Stimulated activated CD4-positive, alpha-beta T cell treated with anti-CD3 and anti-CD28 coated beads, Interleukin-12 subunit alpha, Interleukin-12 subunit beta, amount 100 ng/mL, for 48 hours (primary cell): ENCODE measurements at places on chromosomes 11 and 22.

- DNase-seq, result no peak
Measured at GRCh38 chr22:43126501-43127165, 16.1 kb downstream of the BIK start.

- DNase-seq, result no peak
Measured at GRCh38 chr11:122044086-122044485, 71.9 kb downstream of the BLID start.

DNA sequence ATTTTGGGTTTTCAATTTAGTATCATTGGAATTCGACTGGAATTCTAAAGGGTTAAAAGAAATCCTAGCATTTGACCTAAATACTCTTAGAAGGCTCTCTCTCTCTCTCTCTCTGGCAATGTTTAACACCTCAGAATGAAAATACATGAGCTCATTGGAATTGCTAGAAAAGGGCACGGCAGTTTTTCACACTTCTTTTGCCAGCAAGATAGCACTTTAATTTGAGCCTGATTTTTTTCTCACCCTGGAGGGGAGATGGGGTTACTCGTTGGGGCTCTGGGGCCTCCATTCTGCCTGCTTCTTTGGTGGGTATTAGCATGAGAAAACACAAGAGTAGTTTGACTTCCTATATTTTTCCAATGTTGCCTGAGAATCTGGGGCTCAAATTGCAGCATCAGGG lies 22.8 kb upstream of the CLMP start:
- no peak for DNase-seq

- no peak for DNase-seq
Measured at GRCh38 chr22:20436307-20436767, 1.3 kb downstream of the SCARF2 start.

- no peak for DNase-seq
Measured at GRCh38 chr11:110565357-110566336, 135.9 kb downstream of the FDX1 start.

GRCh38 chr11:11390068-11390771 lies 37.2 kb upstream of the CSNK2A3 start:
- DNase-seq, result no peak

DNA sequence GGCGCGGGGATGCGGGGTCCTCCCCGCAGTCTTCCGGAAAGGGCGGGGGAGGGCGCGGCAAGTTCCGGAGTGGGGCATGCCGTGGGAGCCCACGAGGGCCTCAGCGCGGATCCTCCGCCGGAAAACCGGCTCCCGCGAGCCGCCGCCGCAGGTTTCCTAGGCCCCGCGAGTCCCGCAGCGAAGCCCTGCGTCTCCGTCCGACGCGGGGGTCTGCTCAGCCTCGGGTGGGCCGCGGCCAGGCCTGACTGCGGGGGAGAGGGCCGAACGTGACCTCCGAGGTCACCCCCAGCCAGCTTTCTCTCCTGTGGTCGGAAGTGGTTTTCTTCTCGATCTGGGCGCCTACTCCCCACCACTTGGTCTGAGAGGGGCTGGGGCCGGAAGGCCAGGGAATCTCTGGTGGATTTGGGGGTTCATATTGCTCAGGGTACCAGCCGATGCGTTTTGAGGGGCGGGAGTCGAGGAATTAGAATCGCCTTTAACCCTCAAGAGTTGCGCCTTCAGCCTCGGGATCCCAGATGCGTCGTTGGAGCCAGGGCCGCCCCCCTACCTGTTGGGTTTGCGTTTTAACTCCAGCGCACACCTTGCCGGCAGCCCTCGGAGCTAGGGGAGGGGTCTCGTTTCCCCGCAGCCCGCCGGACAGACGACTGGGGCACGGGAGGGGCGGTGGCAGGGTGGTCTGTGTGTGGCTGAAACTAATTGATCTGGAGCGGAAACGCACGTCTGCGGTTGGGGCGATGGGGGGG lies 3.6 kb upstream of the CCND1 start:
- no peak for DNase-seq

GRCh38 chr11:124434699-124435098 lies 10.0 kb upstream of the OR8B4 start:
- no peak for DNase-seq

GRCh38 chr11:12901874-12902481 lies 107.1 kb upstream of the RASSF10 start:
- DNase-seq, result no peak

DNA sequence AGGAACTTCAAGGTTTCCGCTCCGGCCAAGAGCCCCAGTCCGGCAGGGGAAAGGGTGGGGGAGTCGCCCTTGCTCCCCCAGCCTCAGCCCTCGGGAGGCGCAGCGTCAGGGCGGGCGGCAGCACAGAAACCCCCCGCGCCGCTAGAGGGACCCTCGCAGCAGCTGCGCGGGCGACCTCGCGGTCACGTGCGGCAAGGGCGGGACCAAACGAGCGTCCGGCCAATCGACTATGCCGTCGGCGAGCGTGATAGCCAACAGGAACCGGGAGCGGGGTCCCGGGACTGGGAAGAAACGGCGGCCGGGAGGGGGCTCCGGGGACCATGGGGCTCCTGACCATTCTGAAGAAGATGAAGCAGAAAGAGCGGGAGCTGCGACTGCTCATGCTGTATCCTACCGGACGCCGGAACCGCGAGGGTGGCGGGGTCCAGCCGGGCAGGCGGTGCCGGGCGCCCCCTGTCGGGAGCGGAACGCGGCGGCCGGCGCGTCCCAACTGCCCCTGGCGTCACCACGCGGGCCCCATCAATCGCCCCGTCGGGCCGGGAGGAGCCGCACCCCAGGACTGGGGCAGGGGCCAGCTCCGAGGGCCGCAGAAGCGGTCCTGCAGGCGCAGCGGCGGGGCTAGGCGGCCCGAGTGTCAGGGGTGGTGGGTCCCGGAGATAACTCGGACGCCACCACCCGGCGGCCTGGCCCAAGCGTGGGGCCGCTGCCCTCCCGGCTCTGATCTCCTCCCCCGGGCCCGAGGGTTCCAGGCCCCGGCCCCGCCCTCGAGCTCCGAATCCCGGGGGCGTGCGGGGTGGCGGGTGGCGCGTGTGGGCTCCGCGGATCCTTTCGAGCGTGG lies at the start of gene ARL2:
ARL2 (plus strand) TSS at position 273 of the 838 bp plus-strand sequence; CDS start at position 321, 48 bp downstream.
- DNase-seq, result peak; percentile 84

DNA sequence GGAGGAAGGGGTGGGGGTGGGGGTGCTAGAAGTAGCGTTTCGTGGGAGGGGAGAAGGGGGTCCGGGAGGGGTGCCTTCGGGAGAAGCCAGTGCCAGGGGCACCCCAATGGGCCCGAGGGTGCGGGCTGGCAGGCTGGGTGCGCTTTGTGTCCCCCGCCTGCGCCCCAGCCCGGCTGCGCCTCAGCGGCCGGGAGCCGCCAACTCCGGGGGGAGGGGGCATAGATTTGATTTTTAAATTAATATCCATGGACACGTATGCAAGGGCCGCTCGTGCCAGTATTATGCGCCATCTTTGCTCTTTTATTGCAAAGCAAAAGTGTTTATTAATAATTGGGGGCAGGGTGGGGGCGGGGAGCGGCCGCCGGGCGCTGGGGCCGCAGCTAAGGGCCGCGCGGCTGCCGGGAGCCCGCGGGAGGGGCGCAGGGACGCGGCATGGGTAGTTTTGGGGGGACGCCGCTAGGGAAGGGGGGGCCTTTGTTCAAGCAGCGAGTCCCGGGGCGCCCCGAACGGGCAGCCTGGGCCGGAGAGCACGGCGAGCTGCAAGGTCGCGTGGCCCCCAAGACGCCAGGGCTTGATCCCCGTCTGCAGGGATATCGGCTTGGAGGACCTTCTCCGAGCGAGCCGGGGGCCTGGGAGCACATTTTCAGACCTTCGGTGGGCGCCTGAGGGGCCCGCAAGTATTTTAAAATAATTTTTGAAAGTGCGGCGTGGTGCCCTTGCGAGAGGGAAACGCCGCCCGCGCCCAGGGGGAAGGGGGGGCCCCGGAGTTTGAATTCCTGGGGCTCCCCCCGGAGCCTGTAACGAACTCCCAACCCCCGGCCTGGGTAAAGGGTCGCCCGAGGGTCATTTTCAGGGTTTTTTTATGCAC lies 959 bp downstream of the CCND1 start:
- no peak for DNase-seq

GRCh38 chr22:43853328-43853931 lies 8.9 kb downstream of the SULT4A1 start:
- DNase-seq, result no peak

- DNase-seq, result no peak
Measured at GRCh38 chr22:33124471-33124870, 66.3 kb upstream of the SYN3 start.

GRCh38 chr11:102610200-102610599 lies 14.9 kb downstream of the MMP20 start:
- DNase-seq, result no peak

DNA sequence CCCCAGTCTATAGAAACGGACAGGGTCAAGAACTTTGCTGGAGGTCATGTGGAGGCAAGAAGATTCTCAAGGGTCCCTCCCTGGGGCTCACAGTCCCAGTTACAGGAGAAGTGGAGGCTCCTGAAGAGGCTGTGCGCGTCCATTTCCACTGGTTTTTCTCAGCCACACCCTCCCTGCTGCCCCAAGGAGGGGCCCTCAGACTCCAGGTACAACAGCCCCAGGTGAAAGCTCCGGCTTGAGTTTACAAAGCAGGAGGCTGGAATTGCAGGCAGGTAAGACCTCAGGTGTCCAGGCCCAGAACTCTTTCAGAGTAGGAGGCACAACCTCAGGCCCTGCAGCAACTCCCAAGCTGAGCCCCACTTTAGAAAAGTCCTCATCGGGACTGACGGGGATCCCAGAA lies 3.1 kb downstream of the SHANK2 start:
- no peak for DNase-seq

DNA sequence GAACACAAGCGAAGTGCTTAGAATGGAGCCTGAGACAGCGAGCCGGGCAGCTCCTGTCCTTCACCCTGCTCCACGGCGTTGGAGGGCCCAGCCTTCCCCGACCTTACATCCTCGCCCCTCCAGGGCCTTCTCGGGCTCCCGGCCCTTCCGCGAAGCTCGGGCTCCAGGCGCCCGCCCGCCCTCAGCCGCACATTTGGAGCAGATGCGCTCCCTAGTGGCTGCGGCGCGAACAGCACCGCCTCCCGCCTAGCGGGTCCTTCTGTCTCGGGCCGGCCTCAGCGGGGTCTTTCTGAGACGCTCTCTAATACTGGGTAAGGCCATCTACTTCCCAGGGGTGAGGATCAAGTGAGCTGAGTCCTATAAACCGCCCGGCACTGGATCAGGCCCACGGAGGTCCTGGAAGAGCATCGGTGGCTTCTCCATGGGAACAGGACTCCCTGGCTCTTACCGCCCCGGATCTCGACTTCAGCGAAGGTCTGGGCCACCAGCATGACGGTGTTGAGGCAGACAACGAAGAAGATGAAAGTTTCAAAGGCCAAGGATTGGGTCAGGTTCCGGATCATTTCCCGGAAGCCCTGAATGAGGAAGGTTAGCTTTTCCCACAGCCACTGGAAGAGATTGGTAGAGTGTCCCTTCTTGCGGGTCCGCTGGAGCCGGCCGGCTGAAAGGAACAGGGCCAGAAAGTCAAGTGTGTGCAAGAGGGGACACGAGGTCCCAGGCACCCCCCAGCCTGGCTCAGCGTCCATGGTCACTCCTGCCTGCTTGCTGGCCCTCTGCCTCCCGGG lies 3.7 kb downstream of the CATSPER1 start:
- peak; percentile 72 for DNase-seq

- no peak for DNase-seq
Measured at GRCh38 chr11:34948696-34949095, 32.3 kb downstream of the PDHX start.

DNA sequence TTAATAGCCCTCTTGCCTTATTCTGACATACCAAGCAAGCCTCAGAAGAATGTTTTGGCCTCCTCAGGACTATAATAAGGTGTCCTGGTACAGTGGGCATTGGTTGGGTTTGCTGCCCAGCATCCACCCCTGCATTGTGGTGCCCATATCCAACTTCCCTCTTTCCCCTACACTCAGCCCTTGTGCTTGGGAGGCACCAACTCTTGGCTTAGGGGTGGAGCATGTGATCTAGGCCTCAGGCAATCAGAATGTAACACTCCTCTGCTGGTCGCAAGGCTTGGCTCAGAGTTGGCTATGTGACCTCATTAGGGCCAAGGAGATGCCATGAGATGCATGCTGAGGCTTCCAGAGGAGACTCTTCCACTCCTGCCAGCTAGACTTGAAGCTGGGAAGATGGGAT lies 123.0 kb downstream of the CSNK2A3 start:
- no peak for DNase-seq

- DNase-seq, result no peak
Measured at GRCh38 chr22:23175817-23176644, 4.3 kb upstream of the BCR start.

- no peak for DNase-seq
Measured at GRCh38 chr11:131572423-131572822, 202.0 kb downstream of the NTM start.

DNA sequence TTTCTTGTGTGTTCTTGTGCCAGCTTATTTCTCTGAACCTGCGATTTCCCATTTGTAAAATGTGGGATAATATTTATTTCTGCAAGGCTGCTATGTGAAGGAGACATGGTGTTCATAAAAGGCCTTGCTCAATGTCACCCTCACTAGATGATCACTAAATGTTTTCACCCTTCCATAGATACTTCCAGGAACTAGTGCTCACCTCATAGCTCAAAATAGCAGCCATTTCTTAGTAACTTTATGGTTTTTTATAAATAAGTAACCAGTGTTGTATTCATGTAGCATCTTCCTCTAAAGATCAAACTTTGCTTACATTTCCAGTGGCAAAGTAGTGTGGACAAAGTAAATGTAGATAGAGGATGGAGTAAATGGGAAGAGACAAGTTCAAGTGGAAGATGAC lies 23.8 kb downstream of the SYTL2 start:
- no peak for DNase-seq

- DNase-seq, result no peak
Measured at GRCh38 chr22:47618180-47619010, 855.9 kb downstream of the TBC1D22A start.

DNA sequence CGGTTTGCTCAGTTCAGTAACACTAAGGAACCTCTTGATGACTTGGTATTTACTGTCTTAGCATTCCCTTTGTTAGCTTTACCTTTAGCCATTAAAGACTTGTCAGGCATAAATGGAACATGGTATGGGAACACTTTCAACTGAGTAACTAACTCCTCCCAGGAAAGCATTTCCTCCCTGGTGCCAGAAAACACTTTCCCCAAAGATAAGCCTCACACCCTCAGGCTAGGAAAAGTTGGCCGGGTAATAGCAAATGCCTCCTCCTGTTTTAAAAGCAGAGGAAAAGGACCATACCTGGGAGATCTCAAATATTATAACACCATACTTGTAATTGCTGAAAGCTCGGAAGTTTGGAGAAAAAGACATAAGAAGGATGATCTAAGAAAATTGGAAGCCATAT lies 12.0 kb downstream of the KCNJ11 start:
- no peak for DNase-seq

DNA sequence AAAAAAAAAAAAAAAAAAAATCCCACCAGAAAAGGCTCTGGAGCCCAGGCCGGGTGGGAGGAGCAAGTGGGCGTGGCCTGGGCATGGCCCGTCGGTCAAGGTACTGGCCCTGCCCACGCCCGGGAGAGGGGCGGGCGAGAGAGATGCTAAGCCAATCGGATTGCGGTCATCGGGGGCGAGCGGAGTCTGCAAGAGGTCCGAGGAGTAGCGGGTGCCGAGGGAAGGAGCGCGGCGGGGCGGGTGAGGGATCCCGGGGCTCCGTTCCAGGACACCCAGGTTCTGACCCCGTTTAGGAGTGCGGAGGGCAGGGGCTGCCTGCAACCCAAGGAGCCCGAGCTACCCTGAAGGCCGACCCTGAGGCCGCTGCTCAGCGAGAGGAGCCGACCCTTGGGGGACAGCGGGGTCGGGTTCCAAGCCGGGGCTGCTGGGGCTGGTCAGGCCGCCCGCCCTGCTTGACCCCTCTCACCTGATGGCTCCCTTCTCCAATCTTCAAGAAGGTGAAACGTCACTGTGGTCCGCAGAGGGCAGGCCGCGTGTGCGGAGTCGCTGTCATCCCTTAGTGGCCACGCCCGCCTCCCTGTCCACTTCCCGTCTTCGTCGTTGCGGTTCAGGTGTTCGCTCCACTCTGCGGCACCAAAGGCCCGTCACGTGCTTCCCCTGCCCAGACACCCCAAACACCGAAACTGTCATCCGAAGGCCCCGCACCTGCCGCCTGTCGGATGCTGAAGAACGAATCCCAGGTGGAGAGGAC lies 11.1 kb upstream of the TAB1 start:
- peak; percentile 45 for DNase-seq
